ENCODE measurements at places on chromosomes 5 and 9.
A peak's percentile ranks its signal among the peaks of the same experiment; 100 is the strongest.

- DNase-seq, result no peak
Observed at GRCh38 chr5:154005648-154006047, 33.1 kb downstream of the FAM114A2 start.

GRCh38 chr9:70865471-70865870, 255.9 kb downstream of the TRPM3 start:
- no peak for DNase-seq

DNA sequence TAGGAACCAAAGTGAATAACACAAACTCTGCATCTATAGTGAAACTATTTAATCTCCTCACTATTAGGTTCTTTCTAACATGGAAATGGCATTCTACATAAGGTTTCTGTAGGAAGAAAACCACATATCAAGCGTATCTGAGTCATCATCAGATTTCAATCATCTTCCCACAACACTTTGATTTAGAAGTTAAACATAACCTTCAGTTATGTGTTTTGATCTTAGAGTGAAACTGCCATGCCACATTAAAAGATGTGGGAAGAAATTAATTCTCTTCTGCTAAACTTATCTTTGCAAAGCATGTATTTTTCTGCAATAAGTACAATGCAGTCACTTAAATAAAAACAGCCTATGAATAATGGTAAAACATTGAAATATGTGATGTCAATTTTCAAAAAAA, 55.0 kb downstream of the MEF2C start:
- no peak for DNase-seq

GRCh38 chr5:6459896-6460295, 11.2 kb downstream of the UBE2QL1 start:
- DNase-seq, result no peak

GRCh38 chr9:137772281-137772873, 105.2 kb upstream of the CACNA1B start:
- no peak for DNase-seq

- no peak for DNase-seq
Observed at GRCh38 chr5:33372721-33373472, 67.9 kb upstream of the TARS1 start.

DNA sequence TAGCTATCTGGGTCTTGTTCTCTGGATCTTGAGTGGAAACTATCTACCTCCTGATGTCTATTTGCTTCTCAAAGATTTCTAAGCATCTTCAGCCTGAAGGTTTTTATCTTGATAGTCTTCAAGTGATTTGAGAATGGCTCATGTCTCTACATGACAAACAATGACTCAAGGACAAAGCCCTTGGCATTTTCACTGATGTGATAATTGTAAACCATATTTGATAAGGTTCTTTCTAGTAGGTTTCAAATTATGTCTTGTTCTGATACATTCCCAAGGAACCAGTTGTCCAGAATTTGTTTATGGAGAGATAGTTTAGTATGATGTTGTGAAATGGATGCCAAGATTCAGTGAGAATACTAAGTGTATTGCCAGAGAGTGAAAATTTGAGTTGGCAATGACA, 1079.3 kb upstream of the CDH9 start:
- DNase-seq, result no peak

GRCh38 chr9:130015353-130016019, 27.5 kb downstream of the FNBP1 start:
- no peak for DNase-seq

- no peak for DNase-seq
Observed at GRCh38 chr5:40680741-40681362, 1.1 kb downstream of the PTGER4 start.

DNA sequence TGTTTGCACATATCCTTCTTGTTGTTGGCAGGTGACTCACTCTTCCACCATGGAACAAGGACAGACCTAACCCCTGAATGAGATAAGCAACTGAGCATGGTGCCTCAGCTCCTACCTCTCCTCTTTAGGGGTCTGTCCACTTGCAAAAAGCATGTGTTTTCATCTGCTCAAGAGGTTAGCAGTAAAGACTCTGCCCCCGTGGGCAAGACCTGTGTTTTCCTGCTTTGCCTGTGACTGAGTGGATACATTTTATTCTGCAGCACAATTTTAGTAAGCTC, 111.0 kb upstream of the LIFR start:
- no peak for DNase-seq

DNA sequence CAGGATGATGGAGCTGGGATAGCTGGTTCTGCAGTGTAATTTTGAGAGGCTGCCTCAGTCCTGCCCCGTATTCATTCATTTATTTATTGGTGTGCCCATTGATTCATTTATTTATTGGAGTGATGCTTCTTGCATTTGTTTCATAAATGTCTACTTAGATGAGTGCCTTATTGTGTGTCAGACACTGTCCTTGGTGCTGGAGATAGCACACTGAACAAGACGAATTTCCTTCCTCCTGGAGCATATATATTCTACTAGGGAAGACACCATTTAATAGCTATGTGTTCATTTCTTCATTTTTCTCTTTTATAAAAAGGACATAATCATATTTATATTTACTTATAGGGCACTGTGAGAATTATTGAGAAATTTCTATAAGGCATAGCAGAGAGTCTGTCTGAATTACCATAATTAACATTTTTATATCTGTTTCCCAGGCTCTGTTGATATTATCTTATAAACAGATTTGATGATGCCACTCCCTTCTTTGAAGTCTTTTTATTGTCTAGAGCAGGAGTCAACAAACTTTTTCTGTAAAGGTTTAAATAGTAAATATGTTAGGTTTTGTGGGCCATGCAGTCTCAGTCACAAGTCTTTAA, 433.9 kb upstream of the ZNF608 start:
- no peak for DNase-seq

GRCh38 chr9:81351166-81351565, 338.2 kb downstream of the TLE1 start:
- no peak for DNase-seq

GRCh38 chr9:121317737-121318630, 50.0 kb downstream of the GSN start:
- no peak for DNase-seq

- DNase-seq, result no peak
Observed at GRCh38 chr9:107733523-107733894, 243.9 kb upstream of the KLF4 start.

- DNase-seq, result no peak
Observed at GRCh38 chr9:4677392-4677791, 2.0 kb upstream of the CDC37L1 start.

DNA sequence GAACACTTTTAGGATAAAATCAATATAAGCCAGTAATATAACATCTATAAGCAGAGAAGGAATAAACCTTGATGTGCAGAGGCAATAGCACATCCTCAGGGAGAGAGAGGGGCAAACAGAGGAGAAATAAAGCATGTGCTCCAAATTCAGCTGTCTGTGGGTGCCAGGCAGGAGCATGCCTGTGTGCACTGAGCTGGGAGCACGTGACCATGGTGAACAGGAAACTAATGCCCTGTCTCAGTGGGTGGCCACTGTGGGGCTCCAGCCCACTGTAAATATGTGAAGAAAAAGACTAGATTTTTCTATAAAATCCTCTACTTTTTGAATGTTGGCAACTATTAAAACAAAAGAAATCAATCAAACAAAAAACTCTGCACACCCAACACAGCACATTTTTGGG, 55.3 kb downstream of the FYB1 start:
- no peak for DNase-seq

DNA sequence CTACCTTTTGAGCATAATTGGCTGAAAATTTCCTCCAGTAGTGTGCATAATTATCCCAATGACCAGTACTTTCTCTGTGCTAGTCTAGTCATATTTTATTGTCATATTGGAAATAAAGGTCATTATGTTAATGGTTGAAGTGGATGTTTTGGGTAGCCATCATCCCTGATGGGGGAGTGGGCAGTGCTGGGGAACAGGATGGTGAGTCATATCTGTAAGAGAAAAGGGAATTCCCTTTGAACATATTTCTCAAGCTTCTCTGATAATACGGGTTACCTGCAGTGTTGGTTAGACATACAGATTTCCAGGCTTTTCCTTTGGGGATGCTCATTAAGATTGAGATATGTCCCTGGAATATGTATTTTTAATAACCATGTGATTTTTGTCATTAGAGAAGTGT, 33.3 kb upstream of the SPATA31D4 start:
- DNase-seq, result no peak

- DNase-seq, result no peak
Observed at GRCh38 chr5:179816401-179816795, 4.3 kb upstream of the SQSTM1 start.

- no peak for DNase-seq
Observed at GRCh38 chr9:79193001-79193400, 378.8 kb upstream of the TLE4 start.

DNA sequence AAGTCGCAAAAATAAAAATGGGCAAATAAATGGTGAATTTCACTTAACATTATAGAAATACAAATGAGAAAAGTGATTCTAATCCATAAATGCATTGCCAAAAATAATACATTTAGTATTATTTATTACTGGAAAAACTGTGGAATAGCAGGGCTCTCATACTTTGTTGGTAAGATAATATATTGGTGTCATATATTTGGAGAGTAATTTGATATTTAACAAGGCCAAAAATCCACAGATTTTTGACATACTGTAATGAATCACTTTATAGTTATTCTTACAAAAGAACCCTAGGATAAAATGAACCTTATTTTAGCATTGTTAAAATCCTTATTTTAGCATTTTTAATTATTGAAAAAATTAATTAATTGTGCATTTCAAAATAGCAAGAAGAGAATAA, 397.2 kb upstream of the DAB2 start:
- DNase-seq, result no peak

DNA sequence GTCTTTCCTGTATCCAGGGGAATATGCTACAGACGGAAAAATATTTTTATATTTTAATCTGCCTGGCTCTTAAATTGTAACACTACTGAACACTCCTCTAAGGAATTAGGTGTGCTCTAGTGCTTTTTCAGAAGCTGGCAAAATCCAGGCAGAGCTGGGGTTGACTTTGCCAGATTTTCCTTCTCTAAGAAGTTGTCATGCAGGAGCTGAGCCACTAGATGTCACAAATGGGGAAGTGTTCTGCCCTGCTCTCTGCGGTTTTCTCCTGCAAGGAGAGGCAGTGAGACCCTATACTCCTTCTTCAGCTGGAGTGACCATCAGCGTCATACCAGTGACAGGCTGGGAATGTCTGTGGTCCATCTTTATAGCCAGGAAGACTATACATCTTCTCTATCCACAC, 112.5 kb downstream of the HAPLN1 start:
- DNase-seq, result peak; percentile 15

DNA sequence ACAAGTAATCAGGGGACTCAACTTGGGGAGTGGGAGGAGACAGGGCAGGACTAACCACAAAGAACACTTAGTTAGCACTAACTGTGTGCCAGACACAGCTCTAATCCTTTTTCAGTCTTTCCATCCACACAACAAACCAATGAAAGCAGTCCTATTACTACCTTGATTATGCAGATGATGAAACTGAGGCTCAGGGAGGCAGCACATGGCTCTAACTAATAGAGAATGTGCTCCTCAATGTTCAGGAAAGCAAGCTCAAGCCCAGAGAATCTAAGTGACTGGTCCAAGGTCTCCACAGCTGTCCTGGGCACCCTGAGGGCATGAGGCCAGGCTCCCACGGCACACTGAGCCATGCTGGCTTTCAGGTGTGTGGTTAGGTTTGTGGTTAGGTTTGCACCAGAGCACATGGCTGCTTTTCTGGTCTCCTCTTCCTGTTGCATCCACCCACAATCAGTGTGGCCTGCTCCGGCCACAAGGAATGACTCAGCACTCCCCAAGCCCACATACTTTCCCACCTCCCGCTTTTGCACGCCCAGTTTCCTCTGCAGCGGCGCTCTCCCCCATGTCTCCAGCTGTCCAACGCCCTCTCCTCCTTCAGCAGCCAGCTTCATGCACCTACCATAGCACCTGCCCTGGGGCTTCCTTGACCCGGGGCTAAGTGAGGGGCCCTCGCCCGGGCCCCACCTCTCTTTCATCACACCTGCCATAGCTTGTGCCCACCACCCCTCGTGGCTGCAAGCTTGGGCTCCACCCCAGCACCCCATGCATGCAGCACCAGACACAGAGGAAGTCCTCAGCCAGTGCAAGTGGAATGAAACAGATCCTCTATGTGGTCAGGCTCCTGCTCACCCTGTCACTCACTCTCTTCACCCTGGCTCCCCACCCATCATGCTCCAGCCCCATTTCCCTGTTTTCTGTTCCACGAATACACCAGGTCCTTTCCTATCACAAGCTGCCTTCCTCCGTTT, 133.1 kb downstream of the GABBR2 start:
- DNase-seq, result no peak

DNA sequence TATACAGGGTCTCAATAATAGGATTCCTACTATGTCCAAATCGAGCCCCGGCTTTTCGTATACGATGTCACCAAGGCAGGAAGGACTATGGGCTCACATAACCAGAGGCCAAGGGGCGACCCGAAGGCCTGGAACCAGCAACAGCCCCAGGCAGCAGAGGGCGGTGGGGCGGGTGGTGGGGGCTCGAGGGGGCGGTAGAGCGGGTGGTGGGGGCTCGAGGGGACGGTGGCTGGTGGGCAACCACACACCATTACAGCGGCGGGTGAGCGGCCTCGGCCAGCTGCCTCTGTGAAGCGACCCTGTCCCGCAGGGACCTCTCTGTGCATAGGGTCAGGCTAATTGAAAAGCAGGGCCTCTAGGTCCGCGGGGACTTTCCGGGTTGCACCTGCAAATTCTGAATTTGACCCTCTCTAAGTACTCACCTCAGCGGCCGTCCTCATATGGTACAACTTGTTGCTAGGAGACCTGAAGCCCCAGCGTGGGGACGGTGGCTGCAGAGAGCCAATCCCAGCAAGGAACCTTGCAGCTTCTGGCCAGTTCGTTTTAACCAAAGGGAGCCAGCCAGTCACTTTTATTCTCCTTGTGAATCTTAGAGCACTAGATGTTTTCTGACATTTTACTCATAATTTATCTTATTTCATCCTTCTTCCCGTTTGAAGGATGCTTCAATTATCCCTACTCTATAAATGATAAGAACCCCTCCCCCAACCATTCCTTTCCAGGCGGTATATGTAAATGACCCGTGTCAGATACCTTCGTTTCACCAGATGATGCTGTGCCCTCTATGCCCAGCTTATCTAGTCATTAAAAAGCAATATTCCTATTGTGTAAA, at the start of gene NME5:
TSS of gene NME5 (minus strand) at position 480 of the 832 bp plus-strand sequence. CDS start 648 bp downstream, outside the sequence.
- peak; percentile 31 for DNase-seq

DNA sequence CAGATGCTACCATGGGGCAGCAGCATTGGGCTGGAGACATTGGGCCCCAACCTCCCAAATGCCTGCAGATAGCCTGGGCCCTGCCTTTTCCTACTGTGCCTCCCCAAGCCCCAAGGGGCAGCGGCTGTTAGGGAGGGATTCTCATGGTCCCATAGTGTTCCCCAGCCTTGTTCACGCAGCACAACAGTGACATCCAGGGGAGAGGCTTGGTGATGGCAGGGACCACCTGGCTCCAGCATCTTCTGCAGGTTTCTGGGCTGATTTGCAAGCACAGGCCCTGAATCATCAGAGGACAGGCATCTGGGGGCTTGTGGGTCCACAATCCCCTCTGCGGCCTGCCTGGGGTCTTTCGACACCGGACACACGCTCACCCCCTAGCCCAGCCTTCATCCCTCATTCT, 354.6 kb downstream of the SLIT3 start:
- no peak for DNase-seq

GRCh38 chr5:77394064-77394715, 97.9 kb downstream of the WDR41 start:
- DNase-seq, result no peak

All from DMS 273 treated with DMSO at 0.1 percent for 48 hours (cell line).